ENCODE measurements at places on chromosomes 2 and 18.

GRCh38 chr2:42723465-42723864, 40.5 kb downstream of the OXER1 start:
- no peak for DNase-seq

DNA sequence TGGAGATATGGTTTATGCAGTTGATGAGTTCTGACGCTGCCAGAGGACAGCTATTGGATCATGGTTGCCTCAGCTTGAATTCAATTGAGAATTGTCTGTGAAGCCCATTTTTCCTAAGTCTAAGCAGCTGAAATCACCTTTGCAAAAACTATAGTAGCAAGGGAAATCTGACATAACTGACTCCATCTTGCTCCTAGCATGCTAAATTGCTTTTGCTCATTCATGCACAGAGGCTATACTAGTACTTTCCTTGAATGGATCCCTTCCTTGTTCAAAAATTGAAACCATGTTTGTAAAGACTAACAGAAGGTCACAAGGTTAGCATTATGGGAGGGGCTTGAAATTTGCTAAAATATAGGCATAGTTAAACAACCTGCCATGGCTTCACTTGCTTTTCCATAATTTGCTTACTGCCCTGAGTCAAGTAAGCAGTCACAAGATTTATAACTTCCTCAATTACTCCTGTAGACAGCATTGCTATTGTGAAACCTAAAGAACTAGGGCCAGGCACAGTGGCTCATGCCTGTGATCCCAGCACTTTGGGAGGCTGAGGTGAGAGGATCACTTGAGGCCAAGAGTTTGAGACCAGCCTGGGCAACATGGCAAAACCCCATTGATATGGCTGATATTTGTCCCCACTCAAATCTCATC, 41.2 kb downstream of the CHRNA1 start:
- DNase-seq, result no peak

GRCh38 chr2:29014811-29015421, 33.8 kb downstream of the TOGARAM2 start:
- DNase-seq, result peak; percentile 80

DNA sequence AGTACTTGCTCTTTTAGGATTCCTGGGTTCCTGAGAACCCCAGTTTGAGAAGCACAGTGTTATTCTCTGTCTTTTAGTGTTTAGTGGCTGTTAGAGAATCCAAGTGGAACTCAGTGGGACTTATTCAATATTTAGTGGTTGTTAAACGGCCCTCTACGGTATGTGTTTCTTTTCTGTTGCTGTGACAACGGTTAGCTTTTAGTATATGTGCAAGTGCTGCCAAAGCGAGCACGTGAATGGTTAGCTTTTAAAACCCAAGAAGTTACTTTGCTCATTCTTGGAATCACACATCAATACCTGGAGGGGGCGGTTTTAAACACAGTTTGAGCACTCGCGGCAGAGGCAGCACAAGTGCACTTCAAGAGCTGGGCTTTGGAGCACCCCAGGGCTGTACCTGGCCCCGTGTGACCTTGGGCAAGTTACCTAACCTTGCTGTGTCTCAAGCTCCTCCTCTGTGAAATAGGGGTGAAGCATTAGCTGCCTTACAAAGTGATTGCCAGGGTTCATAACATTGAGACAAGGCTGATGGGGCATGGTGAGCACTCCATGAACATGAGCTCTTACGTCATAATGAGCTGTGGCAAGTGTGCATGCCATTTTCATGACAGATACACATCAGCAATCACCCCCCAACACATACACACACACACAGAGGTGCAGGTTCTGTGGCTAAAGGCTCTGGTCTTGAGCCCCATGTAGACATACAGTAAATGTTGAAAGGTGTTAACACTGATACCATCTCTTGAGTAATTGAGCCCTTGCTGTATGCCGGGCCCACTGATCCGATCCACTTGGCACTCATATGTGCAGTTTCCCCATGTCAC, 234.1 kb downstream of the ALPK2 start:
- no peak for DNase-seq

GRCh38 chr2:19611491-19612332, 253.3 kb upstream of the OSR1 start:
- no peak for DNase-seq

DNA sequence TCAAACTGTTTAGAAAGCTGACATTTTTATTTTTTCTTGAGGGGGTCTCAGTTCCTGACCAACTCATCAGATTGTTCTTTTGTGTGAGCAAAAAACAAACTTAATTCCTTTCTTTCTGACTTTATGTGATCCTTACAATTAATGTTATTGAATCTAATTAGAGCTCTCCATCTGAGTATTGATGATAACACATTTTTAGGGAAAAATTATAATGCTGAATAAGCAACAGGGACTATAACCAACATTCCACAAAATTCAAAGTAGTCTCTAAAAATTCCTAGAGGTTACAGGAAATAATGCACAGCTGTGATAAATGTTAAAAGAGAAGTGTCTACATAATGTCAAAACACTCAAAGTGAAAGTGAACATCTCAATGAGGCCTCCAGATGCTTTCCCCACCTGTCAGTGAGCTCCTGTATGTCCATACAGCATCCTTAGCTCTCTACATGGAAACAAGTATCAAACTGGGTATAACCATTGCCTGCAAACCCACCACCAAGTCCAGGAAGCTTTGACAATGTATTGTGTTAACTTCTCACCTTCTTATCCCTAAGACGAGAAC, 786.0 kb upstream of the SLC39A10 start:
- DNase-seq, result no peak

DNA sequence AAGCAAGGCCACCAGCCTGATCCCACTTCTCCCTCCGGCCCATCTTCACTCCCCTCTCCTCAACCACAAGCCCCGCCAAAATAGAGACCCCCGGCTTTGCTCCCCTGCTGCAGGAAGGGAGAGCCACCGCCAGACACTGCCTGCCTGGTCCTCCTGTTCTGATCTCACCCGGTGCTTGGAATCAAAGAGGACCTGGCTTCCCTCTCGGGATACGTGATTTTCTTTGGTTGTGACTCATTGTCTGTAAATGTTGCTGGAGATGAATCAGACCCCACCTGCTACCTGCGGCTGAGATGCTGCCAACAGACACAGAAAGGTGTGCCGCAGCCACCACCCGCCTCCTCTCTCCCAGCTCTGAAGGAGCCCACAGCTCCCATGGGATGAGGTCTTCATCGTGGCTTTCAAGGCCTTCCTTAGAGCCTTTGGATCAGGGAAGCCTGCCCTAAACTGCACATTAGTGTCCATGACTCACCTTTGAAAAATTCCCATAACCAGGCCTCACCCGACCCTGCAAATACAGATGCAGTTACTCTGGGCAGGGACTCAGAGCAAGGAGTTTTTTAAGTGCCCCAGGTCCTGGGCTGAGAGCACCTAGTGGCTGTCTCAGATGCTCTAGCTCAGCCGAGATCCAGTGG, 79.4 kb upstream of the ZNF532 start:
- DNase-seq, result no peak

- DNase-seq, result no peak
These were observed 12.5 kb downstream of the SETBP1 start for GRCh38 chr18:44693030-44693784.

DNA sequence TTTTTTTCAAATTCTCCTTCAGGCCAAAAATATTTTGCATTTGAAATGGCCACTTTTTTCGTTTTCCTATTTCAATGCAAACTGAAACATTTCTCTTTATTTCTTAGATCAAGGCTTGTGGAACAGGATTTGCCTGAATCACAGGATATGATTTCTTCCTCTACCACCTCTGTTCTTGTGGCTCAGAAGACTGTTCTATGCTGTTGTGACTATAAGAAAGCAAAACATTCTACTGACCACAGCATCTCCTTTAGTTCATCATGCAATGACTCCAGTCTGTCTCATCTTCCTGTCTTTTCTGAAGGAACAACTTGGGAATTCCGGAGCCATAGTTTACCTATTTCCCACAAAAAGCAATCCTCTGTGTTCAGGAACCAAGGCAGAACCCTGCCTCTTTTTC, 16.2 kb upstream of the ZNF512 start:
- no peak for DNase-seq

DNA sequence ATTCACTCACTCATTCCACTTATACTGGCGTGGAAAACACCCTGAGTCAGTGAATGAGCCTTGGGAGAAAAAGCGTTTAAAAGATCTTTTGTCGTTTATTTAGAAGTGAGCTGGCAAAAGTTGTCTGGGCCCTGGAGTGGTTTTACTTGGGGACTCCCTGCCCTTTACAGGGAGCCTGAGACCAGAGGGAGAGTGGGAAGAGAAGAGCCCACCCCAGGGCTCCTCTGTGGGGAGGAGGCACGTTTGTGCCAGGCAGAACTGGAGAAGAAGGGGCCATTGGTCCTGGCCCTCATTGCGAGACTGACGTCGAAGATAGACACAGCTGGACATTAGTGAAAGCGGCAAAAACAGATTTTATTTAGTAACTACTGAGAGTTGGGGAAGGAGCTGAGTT, 25.7 kb downstream of the DCDC2C start:
- no peak for DNase-seq

DNA sequence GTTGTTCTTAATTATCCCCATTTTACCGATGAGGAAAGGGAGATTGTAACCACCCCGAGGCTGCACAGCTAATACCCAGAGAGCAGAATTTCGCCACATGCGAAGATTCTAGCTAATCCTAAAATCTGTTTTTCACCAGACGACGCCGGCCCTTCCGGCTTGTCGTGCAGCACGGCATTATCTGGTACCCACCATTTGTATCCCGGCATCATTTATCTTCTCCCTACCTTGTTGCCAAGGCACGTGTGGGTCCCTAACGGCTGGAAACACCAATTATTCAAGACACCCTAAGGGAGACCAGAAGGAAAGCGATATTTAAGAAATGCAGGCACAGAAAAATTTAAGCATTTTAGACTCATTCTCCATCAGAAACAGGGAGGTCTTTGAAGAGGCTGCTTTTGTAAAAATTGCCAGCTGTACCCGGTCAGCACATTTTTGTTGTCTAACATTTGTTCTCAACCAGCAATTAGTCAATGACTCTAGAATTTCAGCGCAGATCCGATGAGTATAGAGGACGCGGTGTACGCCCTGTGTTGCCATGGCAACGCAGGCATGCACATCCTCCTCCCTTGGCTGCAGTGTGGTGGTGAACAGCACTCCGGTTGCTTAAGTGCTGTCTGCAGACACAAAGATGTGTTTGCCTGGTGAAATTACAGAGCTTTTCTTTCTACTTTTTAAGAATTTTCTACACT, 111.6 kb downstream of the AGAP1 start:
- no peak for DNase-seq

DNA sequence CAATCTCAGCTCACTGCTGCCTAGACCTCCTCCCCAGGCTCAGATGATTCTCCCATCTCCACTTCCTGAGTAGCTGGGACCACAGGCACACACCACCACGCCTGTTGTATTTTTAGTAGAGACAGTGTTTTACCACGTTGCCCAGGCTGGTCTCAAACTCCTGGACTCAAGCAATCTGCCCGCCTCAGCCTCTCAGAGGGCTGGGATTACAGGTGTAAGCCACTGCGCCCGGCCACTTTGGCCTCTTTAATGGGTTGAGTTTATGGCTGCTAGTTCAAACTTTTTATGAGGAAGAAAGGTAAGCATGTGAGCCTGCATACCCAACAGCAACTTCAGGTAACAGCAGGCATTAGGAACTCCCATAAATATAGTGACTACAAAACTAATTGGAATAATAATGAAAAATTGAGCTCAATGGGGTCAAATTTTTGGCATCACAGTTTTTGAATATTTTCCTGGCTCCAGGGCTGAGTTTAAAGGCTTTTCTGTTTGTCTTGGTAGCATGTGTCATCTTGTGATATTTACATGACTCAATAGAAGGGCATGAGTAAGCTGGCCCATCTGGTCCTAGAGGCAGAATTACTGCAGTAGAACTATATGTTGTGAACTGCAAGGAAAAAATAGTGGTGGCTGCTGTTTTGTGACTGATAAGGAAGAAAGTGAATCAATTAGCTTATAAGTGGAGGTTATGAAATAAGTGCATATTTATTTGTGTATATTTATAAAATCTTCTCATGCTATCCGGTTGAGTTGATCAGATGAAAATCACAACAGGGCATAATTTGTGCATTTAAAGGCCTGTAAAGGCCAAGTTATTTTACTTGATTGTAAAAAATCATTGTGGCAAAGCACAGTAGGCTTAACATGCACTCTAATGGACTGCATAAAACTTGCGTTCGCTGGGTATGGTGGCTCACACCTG, 24.8 kb downstream of the GALM start:
- DNase-seq, result peak; percentile 41

GRCh38 chr2:172677363-172677762, 58.3 kb upstream of the RAPGEF4 start:
- no peak for DNase-seq

GRCh38 chr2:20429528-20429927, 17.3 kb upstream of the RHOB start:
- DNase-seq, result no peak

DNA sequence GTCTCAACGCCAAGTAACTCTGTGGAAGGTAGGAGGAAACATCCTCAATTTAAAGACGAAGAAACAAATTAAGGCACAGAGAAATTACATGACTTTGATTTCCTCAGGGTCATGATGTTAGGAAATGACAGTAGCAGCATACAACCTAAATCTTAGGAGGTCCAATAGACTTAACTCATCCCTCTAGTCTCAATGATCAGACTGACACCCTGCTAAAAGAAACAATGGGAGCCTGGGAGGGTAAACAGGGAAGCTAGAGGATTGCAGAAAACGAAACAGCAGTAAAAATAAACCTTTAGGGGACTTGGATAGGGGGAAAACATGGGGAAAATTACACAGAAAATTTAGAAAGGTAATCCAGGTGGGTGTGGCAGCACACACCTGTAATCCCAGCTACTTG, 56.0 kb downstream of the ROCK2 start:
- no peak for DNase-seq

GRCh38 chr2:43293744-43294695, 67.6 kb upstream of the ZFP36L2 start:
- peak; percentile 62 for DNase-seq

DNA sequence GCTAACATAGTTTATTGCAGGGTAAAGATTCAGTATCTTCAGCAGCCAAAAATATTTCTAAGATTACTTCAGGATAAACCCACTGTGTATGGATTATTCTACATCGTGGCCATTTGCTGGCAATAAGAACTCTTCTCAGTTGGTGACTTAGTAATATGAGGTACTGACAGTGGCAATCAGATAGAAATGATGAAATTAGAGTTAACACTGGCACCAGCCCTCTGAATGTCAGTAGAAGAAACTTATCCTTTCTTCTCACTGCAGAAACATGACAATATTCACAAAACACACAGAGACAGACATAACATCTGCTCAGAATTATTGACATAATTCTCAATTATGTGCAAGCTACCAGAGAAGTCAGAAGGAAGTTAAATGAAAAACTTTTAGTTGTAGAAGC, 246.3 kb upstream of the COL3A1 start:
- no peak for DNase-seq

DNA sequence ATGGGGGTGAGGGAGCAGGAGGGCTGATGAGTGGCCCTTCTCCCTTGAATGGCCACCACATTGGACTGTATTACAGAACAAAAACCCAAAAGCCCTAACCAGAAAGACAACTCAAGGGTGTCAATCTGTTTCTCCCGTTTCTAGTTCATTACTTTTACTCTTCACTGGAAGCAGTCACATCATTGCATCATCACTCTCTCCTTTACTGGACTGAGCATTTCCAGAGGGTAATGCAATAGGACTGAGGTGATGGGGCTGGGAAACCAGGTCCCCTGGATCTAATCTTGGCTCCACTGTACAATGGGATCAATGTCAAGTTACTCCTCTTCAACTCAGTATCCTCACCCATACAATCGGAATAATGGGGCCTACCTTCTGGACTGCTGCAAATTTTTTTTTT, 56.1 kb downstream of the BCL2 start:
- no peak for DNase-seq

- no peak for DNase-seq
These were observed 155.4 kb downstream of the ARL4C start for GRCh38 chr2:234341306-234341985.

- DNase-seq, result no peak
These were observed 14.6 kb upstream of the CREG2 start for GRCh38 chr2:101401906-101402305.

GRCh38 chr18:50250935-50251334, 15.4 kb downstream of the CFAP53 start:
- DNase-seq, result no peak

Data from stimulated activated CD4-positive, alpha-beta T cell treated with anti-CD3 and anti-CD28 coated beads, Interleukin-1b, Interleukin-23, amount 100 ng/mL, for 48 hours (primary cell).